ENCODE measurements at places on chromosomes 1 and 21.

DNA sequence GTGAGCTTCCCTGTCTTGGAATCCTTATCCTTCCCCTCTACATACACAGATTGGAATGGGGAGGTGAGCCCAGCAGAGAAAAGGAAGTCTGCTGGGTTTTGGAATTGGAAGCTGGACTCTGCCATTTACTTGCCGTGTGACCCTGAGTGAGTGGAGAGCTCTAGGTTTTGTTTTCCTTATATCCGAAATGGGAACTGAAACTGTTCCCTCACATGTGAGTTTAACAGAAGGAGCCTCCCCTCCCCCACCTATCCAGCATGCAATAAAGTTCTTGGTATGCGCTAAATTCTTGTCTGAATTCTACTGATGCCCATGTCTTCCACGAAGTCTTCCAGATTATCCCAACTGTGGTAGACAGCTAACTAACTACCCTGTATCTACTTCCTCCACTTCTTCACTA, 58.7 kb downstream of the NENF start:
- DNase-seq = no peak

DNA sequence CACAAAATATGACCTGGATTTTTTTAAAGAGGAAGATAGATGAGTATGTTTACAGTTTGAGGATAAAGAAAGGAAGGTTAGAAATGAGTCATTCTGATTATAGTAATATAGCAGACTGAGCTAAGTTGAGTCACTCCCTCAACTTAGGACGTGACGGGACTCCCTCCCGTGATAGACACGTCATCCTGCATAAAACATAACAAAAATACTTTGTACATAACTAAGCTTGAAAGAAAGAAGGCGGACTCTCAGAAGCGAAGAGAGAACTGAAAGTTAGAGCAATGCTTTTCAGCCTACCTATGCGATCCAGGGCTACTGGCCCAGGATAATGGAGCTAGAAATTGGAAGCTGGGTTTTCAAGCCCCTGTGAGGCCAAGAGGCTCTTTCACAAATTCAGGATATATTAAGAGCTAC, 53.0 kb upstream of the DESI2 start:
- DNase-seq = no peak

- no peak for DNase-seq
These were observed 64.6 kb downstream of the RUNX1 start for GRCh38 chr21:34984356-34985058.

DNA sequence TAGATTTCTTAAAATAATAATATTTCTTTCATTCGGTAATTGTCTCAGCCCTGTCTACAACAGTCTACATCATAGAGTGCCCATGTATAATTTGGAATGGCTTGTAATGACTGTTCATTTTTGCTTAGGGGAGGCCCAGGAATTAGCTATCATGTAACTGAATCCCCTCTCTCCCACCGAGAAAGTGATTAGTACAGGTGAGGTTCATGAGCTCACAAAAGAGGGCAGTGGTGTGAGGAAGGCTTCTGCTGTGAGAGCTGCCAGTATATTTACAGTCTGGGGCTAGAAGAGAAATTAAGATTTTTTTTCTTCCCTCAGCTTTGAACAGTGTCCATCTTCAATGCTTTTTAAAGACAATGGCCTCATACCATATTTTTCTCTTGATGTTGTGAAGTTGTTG, 340.7 kb downstream of the ADGRL2 start:
- DNase-seq = no peak

DNA sequence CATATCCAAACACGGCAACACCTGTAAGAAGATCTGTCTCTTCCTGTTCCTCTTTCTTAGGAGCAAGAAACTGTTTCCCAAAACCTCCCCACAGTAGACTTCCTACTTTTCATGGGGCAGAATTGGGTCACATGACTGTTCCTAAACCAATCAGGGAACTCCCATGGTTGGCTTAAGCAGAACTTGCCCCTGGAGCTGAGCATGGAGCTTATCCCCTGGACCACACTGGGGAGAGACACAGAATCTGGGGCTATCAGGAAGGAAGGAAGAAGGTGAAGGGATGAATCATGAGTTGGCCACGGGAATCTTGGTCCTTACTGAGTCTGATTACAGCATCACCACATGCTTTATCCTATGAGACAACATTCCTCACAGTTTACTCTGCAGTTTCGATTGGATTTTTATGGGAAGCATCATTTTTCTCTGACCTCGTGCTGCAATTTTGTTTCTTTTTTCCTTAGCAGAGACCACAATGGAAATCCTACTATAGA, 81.8 kb downstream of the CDC7 start:
- DNase-seq = no peak

- no peak for DNase-seq
These were observed 28.1 kb downstream of the TTC39A start for GRCh38 chr1:51302270-51302669.

- no peak for DNase-seq
These were observed 200.0 kb downstream of the GABPA start for GRCh38 chr21:25934771-25935224.

- no peak for DNase-seq
These were observed 66.2 kb upstream of the S1PR1 start for GRCh38 chr1:101170506-101171050.

DNA sequence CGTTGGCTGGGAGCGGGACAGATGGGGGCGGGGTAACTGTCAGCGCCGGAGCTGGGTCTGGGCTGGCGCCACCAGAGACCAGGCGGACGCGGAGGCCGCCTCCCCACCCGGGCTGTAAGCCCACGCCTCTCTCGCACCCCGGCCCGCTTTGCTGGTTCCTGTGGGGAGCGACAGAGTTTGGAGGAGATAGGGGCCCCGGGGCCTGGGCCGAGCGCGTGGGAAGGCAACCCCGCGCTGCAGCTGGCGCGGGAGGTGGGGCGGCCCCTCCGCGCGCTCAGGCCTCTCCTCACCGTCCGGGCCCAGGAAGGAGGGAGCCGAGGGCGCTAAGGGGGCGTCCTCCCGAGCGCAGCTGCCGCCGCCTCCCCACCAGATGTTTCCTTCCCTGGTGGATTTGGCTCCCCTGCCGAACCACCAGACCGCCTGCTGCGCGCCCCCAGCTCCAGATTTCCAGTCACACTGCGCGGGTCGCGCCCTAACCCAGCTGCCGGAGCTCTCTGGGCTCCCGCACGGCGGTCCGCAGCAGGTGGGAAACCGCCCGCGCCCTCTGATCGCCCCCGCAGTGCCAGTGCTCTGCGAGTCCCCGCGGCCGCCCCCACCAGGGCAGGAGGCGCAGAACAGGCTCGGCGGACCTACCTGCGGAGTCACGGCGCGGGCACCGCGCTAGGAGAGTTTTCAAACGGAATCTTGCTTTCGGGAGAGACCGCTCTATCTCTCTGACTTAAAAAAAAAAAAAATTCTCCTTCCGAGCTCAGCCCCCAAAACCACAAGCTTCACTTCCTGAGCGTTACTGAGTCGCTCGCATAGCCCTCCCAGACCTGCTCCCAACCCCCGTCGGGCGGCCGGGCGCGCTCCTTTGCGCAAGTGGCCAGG, 1.1 kb downstream of the GFI1 start:
- peak; percentile 17 for DNase-seq

GRCh38 chr1:214983126-214983869, 99.2 kb upstream of the KCNK2 start:
- DNase-seq = no peak

GRCh38 chr1:102891868-102892625, 216.3 kb downstream of the COL11A1 start:
- DNase-seq = no peak

DNA sequence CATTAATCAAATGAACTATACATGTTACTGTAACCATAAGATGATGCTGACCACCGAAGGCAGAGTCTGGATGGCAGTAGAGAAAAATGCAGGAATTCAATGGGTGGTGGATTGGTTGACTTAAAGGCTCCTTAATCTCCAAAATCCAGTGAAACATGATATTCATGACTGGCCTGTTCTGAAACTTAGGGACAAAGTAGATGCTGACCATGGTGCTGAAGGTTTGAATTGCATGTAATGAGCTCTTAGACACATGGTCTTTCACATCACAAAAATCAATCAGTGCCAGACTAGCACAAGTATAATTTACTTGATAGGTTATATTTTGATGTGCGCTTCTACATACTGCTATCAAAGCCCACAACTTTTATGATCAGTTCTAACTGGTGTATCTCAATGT, 30.9 kb upstream of the NTMT2 start:
- DNase-seq = no peak

DNA sequence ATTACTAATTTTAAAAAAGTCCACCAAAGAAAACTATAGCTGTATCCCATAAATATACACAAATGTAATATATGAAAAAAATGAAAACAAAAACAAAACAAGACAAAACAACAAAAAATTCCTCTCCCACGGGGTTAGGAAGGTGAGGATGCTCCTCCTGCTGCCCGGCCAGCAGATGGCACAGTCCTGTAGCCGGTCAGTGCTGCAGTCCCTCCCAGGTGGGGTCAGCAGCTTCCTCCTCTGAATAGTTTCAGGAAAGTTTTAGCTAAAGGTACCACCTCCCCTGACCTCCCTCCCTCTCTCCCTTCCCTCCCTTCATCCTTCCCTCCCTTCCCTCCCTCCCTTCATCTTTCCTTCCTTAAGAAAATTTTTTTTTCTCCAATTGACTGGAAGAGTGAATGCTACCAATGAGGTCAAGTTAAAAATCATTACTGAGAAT, 67.8 kb upstream of the BCL10 start:
- DNase-seq = no peak

DNA sequence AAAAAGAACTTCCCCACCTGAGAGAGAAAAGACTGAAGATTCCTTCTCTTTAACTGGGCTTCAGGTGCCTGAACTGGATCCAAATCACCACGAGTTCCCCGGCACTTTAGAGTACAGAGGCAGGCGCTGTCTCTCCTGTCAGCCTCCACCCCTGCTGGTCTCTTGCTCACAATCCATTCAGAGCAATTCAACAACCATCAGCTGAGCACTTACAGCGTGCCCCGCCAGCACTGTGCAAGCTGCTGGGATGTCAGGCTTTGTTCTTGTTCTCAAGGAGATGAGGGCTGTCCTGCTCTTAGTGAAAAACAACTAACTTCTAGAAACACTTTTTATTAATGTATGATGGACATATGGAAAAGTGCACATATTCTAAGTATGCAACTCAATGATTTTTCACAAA, 68.7 kb upstream of the VAMP3 start:
- peak; percentile 23 for DNase-seq

- no peak for DNase-seq
These were observed 20.0 kb upstream of the MAPKAPK2 start for GRCh38 chr1:206664740-206665139.

GRCh38 chr1:229105109-229105508, 165.8 kb upstream of the RAB4A start:
- DNase-seq = no peak

GRCh38 chr1:36764798-36765197, 269.5 kb downstream of the GRIK3 start:
- no peak for DNase-seq

GRCh38 chr1:43199093-43199726, 27.1 kb downstream of the CFAP57 start:
- peak; percentile 99 for DNase-seq

DNA sequence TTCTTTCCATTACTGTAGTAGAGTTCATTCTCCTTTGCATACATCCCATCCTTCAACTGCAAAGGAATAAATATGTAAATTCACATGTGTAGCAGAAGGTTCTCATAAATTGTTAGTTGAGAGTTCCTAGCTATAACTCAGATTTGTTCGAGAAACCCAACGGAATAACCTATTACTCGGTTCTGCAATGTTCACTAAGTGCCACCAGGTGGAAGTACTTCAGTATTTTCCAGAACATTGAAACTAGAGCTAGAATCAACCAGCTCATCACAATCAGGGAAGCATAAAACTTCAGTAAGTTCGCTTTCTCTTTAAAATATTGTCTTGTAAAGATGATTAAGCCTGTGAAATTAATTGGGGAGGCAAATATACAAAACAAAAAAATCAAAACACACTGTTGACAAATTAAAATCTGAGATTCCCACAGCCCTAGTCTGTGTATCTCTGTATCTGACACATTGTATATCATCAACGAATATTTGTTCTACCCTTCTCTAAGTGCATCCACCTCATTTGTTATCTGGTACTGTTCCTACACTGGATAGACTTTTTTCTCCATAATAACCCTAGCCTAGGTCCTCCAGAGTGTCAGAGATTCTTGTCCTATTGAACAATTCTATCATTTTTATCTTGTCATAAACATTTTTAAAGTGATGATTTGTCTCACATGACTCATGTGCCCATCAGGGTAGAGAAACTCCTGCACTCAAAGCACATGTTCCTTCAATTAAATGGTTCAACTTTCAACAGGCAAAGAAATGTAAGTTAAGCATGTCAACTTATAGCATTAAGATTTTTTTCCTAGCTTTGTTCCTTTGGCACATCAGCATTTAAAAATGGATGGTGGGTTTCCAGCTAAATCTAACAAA, 31.9 kb downstream of the MROH9 start:
- no peak for DNase-seq

GRCh38 chr21:33289199-33289819, 23.1 kb downstream of the IL10RB start:
- DNase-seq = no peak

GRCh38 chr21:45248893-45249381, 38.8 kb downstream of the POFUT2 start:
- no peak for DNase-seq

- DNase-seq = no peak
These were observed 872 bp downstream of the GPBP1L1 start for GRCh38 chr1:45685308-45686014.

DNA sequence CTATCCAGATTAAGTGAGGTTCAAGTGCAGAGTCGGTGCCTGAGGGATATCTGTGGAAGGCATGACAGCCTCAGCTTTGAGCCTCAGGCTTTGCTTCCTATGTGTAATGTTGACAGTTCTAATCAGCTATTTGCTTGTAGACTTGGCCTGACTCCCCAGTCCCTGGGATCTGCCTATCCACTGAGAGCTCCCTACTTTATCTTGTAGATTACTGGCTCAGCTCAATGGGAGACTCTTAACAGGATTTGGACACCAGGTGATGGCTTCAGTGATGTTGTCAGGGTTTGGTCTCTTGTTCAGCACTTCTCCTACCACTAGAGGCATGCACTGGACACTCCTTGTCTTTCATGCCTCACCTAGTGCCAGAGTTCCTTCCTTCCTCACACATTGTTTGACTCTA, 126.6 kb upstream of the BEND5 start:
- DNase-seq = no peak

- no peak for DNase-seq
These were observed 117.3 kb upstream of the IRF2BP2 start for GRCh38 chr1:234727018-234727940.

GRCh38 chr1:7656557-7657215, 114.4 kb upstream of the VAMP3 start:
- no peak for DNase-seq
